Globus pallidus (tissue), 1 donor: ENCODE measurements at places on chromosomes 2 and 18.

DNA sequence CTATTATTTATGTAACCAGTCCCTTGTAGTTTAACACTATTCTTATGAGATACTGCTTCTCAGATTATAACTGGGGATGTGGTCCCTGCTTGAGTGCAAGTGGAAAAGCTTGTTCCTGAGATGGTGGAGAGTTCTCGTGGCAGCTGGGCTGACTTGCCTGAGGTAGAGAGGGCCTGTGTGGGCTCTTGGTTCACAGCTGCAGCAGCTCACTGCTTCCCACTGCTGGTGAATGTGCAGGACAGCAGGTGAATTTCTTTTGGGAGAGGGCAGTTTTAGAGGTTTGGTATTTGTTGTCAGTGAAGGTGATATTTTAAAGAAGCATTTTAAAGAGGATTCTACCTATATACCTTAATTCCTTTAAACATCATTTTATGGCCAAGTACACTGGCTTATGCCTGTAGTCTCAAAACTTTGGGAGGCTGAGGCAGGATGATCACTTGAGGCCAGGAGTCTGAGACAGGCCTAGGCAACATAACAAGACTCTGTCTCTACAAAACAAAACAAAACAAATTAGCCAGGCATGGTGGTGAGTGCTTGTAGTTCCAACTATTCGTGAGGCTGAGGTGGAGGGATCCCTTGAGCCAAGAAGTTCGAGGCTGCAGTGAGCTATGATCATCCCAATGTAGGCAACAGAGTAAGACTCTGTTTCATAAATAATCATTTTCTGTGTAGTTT lies 94.8 kb downstream of the MTA3 start:
- peak; percentile 72 for DNase-seq

- DNase-seq, result no peak
Measured at GRCh38 chr18:64180617-64181016, 31.7 kb upstream of the LINC00305 start.

- no peak for DNase-seq
Measured at GRCh38 chr2:70608373-70608772, 54.7 kb upstream of the TGFA start.

- DNase-seq, result peak; percentile 37
Measured at GRCh38 chr18:62523631-62524439, 1.0 kb downstream of the ZCCHC2 start.

GRCh38 chr2:60534052-60534685 lies 19.3 kb downstream of the BCL11A start:
- DNase-seq, result no peak

GRCh38 chr2:134391751-134392160 lies 137.9 kb downstream of the MGAT5 start:
- DNase-seq, result no peak
